ENCODE measurements at places on chromosomes 12 and 14.

- no peak for DNase-seq
These were observed 190.2 kb upstream of the SLC38A2 start for GRCh38 chr12:46562625-46563225.

- no peak for DNase-seq
These were observed 43.9 kb downstream of the CCDC88C start for GRCh38 chr14:91373591-91374254.

- no peak for DNase-seq
These were observed 18.2 kb upstream of the POC1B start for GRCh38 chr12:89544022-89544421.

DNA sequence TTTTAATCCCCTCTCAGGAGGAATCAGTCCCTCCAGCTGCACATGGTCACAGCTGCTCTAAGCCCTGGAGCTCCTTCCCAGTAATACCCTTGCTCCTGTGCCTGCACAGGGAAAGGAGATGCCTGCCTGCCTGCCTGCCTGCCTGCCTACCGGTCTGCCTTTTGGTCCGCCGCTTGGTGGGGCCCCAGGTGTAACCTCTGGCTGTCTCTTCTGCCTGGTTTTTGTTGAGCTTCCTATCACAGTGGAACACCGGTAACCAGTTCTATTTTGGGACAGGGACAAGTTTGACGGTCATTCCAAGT lies 99.8 kb downstream of the DAD1 start:
- no peak for DNase-seq

GRCh38 chr12:76551482-76551888 lies 8.1 kb downstream of the OSBPL8 start:
- no peak for DNase-seq

DNA sequence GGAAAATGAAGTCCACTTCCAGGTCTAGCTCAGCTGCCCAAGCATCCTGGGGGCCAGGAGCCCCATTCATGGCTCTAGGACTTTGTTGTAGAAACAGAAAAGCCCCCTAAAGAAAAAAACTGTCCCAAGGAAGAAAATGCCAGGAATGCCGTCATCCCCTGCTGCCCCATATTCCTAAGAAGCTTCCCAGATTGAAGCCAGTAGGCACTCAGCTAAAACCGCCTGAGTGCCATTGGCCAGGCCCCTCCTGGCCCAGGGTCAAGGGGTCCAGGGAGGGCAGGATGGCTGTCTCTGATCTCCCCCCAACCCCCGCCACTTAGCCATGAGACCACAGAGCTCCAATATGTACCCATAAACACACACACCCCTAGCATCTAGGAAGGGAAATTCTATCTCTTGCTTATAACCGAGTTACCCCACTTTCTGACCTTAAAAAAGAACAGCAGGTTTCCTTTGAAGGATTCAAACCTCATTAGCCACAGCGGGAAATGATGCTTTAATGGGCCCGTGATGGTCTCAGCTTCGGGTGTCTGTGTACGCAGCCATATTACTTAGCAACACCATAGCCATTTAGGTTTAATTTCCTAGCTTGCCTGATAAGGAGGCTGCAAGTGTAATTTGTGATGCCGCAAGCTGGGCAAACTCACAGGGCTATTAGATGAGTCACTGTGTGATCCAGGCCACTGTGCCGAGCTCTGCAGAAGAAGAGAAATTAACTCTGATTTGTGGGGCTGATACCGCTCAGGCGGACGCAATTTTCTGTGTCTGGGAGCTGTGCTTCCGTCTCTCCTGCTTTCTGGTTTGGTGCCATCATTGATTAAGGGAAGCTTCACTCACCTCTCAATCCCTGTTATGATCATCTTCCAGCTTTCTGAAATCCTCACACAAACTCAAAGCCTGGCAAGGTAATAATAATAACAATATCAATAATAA lies 84.2 kb downstream of the GCH1 start:
- peak; percentile 20 for DNase-seq

DNA sequence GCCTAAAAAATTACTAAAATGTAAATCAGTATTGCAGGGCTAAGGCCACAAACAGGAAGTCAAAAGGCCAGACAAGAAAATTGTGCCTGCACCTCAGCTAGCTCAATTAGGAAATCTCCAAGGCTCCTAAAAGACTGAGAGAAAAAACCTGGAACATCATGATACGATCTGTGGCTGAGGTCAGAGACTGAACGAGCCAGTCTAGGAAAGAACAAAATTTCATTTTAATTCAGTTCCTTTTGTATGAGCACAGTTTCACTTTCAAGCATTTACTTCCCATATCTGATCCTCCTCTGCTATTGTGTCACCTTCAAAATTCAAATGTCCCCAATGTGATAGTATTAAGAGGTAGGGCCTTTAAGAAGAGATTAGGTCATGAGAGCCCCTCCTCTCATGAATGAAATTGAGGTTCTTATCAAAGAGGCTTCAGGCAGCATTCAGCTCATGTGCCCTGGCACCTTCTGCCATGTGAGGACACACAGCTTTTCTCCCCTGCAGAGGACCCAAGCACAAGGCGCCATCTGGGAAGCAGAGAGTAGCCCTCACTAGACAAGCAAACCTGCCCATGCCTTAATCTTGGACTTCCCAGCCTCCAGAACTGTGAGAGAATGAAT lies 14.8 kb downstream of the PRKAB1 start:
- no peak for DNase-seq

- no peak for DNase-seq
These were observed 114.7 kb downstream of the LGMN start for GRCh38 chr14:92633724-92634123.

- no peak for DNase-seq
These were observed 39.0 kb upstream of the WNK1 start for GRCh38 chr12:713281-713875.

GRCh38 chr14:29926228-29926627 lies 1.4 kb downstream of the PRKD1 start:
- DNase-seq: no peak

- DNase-seq: no peak
These were observed 176.0 kb downstream of the TMEM121 start for GRCh38 chr14:105702275-105702817.

GRCh38 chr12:11055306-11055705 lies 6.8 kb downstream of the TAS2R46 start:
- no peak for DNase-seq

DNA sequence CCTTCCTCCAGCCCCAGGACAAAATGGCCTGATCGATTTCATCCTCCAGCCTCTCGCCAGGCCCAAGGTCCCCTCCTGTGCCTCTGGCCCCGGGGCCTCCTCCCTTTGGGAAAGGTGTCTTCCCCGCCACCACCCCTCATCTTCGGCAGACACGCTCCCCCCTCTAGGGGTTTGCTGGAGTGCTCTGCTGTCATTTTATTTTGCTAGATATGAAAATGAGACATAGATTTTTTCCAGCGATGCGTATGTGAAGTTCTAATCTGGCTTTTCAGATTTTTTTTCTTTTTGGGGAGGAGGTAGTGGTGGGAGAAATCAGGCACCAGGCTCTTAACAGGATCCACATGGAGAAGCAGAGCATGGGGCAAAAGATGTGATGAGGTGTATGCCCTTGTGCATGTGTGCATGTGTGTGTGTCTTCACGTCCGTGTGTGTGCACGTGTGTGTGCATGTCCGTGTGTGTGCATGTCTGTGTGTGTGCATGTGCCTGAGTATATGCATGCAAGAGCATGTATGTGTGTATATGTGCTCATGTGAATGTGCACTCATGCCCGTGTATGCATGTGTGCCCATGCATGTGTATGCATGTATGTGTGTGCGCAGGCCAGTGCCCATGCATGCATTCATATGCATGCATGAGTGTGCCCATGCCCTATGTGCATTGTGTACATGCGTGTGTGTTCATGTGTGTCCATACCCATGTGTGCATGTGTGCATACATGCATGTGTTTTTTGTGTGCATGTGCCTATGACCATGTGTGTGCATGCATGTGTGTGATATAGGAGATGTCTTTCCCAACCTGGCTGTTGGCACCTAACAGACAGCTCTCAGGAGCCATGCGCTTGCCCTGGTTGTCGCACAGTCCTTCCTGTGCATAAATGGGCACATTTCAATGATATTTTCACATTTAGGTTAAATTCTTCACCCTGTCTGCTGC lies 203.0 kb downstream of the RBM19 start:
- DNase-seq: no peak

DNA sequence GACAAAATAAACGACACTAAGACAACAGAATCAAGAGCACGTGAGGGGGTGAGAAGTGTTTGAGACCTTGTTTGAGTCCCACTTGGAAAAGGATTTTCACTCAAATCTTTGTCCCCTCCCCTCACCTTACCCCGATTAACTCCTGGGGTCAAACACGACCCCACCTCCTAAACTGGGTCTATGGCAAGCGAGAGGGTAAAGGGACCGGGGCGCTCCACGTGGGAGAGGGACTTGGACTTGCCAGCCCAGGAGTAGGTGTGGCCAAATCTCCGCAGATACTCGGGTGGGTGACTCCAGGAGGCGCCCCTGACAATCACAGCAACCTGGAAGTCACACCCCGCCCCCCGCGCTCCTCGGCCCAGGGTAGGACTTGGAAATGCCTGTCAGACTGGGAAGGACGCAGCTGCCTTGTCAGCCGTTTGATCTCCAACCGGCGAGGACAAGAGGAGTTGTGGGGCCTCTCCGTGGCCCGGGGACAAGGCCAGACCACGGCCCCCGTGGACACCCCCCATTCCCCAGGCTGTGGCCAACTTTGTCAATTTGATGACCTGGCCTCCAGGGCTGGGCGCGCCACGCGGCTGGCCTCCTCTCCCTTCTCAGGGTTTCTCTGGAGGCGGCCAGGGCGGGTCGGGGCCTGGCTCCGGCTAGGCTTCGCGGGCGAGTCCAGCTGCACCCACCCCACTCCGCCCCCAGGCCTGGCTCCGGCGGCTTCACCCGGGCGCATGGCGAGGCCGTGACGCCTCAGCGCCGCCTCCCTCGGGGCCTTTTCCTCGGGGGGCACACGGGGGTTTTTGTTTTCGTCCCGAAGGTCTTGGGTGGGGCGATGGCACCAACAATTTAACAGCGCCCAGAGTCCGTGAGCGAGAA lies 1.1 kb upstream of the BCL11B start:
- DNase-seq: no peak
